ENCODE measurements at places on chromosomes 7 and 10.

DNA sequence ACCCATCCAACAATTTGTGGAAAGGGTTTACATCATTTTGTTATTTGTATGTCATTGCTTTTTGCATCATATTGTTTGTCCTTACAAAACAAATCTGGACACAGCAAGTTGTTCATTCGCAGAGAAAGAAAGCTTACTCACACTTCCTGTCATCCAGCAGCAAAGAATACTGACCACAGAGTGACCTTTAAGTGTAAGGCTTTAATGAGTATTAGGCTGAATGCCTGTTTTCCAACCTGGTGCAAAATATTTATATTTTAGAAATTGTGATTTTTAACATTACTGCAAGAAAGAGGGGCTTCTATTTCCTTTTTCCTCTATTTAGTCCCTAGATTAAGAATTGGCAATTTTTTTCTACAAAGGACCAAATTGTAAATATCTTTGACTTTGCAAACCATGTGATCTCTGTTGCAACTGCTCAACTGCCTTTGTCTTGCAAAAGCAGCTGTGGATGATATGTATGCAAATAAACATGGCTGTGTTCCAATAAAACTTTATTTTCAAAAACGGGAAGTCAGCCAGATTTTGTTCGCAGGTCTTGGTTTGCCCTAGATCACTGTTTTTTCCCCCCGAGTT, 27.8 kb upstream of the ITGB1 start:
- DNase-seq: no peak

DNA sequence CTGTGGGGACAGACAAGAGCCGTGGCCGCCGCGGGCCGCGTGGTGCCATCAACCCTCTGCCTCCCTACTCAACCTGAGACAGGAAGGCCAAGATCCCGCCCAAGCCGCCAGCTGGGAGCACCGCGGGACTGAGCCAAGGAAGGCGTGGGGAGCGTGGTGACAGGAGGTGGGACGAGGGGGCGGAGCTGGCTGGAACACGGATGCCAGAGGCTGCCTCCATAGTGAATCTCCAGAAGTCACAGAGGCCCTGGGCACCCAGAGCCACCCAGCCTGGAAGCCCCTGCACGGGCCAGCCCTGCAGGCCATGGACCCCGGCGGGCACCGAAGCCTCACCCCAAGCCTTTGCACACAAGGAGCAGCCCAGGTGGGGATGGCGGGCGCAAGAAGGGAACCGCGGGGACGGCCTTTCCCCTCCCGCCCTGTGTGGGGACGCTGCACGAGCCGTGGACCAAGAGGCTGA, 18.1 kb upstream of the DPYSL4 start:
- no peak for DNase-seq

- no peak for DNase-seq
Observed at GRCh38 chr10:126369125-126369710, 19.1 kb downstream of the ADAM12 start.

- DNase-seq: no peak
Observed at GRCh38 chr7:36750451-36750850, 26.2 kb upstream of the AOAH start.

DNA sequence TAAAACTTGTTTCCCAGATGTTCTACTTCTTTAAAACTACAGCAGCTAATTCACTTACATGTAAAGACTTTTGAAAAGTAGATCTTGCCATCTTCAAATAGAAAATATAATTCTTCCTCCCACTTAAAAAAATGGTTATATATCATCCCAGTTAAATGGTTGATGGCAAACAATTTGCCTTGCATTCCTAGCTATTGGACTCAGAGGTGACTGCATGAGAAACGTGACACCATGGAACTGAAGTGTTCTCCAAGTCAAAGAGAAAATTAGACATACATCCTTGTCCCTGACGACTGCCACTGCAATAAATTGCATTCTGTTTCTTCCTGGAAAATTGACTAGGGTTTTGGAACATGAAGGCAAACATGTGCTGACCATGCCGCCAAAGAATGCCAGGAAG, 95.0 kb upstream of the POM121L12 start:
- no peak for DNase-seq

DNA sequence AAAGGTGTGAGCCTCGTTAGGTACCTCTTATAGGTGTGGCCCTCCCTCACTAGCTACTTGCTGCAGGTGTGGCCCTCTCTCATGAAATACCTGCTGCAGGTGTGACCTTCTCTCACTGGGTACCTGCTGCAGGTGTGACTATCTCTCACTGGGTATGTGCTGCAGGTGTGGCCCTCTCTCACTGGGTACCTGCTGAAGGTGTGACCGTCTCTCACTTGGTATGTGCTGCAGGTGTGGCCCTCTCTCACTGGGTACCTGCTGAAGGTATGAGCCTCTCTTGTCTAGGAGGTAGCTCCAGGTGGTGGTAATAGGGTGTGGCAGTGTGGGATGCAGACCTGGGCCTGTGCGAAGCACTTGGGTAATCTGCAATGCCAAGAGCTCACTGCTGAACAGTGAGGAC, 170.7 kb upstream of the PLPP4 start:
- DNase-seq: no peak

GRCh38 chr7:82605247-82605864, 161.8 kb upstream of the CACNA2D1 start:
- no peak for DNase-seq

DNA sequence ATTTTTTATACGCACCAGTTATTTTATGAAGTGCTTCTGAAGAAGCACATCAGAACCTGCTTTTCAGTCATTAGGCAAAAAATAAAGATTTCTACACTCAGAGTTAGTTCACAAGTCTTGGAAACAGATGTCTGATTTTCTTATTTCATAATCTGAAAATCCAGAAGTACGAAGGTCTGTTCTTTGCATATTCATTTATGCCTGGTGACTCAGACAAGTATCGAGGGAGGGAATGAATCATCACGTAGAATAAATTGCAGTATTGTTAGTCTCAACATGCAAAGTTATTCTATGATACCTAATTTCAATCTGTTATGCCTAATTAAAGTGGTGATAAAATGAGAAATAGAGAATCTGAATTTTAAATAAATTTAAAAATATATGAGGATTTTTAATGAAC, 113.6 kb upstream of the SEM1 start:
- no peak for DNase-seq

- DNase-seq: no peak
Observed at GRCh38 chr10:74500816-74501215, 325.6 kb upstream of the KAT6B start.

DNA sequence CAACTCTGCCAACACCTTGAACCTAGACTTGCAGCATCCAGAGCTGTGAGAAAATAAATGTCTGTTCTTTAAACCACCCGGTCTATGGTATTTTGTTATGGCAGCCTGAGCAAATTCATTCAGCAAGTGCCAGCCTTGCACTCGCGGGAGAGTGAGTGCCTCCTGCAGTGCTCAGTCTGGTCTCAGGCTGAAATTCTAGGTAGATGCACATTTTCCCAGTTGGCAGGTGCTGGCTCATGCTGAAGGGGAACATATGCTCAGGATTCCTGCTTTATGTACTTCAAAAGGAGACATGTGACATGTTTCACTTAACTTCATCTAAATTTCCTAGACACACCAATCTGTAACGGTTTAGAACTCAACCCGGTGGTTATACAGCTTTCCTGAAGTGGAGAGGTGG, 170.8 kb downstream of the MGMT start:
- DNase-seq: no peak

DNA sequence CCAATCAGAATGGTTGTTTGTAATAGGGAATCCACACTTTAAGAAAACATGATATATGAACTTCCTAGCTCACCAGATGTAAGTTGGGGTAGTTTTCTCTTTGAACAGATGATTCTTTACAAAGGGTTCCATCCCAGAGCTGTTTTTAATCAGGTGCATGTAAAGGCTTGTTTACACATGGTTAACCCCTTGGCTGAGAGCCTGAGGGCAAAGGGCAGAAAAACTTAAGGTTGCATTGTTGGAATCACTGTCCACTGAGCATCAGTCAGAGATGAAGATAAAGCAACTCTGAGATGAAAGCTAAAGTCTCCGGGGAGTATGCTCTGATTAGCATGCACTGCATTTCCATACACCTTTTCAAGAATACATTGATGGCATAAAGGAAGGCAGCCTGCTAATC, 518.2 kb downstream of the SORCS3 start:
- no peak for DNase-seq

GRCh38 chr7:50470250-50471163, 20.4 kb upstream of the FIGNL1 start:
- DNase-seq: no peak

GRCh38 chr7:114026486-114027089, 107.8 kb upstream of the PPP1R3A start:
- no peak for DNase-seq

DNA sequence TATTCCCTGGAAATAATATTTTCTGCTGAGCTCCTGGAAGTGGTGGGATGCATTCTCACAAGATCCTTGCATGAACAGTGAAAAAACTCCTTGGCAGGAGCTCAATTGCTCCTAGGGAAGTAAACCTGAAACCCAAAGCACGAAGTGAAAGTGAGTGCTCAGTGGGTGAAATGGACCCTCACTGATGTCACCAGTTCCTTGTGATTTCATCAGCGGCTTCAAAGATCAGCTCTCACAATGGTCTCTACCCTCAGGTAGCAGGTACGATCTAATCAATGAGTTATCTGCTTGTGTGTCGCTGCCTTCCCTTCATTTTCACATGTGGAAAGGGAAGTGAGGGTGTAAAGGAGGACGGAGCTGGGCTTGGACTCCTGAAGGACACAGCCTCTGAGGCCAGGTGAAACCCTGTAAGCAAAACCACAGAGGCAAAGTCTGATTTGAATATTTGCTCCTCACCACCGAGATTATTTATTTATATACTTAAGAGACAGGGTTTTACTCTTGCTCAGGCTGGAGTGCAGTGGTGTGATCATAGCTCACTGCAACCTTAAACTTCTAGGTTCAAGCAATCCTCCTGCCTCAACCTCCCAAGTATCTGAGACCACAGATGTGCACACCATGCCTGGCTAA, 255.4 kb upstream of the LYZL1 start:
- no peak for DNase-seq

DNA sequence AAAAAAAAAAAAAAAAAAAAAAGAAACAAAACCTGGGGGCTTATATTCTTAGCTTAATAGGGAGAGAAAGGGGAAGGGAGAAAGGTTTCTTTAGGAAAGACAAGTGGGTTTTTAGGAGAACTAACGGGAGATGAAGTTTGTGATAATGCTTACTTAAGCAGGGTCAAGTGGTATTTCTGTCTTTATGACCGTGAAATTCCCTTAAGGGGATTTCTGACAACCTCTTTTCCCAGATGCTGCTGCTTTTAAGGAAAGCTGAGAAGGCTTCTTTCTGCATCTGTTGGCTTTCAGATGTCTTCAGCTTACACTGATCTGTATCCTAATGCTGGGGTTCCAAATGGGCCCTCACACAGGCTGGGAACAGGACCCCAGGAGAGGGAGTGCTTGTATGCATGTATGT, 42.6 kb downstream of the ADAMTS14 start:
- no peak for DNase-seq

DNA sequence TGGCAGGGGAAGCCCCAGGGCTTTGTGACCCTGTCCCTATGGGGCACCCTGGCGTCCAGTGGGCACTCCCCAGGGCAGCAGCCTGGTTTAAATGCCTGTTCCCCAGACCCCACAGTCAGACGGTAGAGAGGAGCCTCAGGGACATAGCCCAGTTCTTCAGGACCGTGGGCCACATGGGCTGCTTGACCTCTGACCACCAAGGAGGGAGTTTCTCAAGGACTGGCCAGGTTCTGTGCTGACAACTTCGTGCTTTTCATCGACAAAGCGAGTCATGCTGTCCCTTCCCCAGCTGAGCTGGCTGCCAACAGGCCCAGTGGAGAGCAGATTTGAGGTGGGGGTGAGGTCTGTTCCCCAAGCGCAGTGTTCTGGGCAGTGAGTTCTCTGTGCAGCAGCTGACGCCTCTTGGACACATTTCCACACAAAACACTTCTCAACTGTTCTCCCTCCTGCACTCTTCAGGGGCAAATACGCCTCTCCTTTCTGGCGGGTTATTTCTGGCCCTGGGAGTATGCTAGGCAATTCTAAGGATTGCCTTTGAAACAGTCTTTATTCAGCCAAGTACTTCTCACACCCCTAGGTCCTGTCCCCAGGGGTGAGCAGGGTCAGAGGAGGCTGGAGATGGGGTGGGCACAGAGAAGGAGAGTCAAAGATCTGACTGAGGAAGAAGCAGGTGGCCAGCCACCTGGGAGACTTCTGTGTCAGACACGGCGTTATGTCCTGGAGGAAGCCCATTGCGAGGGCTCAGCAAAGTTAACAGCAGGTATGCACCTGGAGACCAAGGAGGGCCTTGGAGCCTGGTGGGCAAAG, 57.3 kb upstream of the CAMK2B start:
- peak; percentile 72 for DNase-seq

DNA sequence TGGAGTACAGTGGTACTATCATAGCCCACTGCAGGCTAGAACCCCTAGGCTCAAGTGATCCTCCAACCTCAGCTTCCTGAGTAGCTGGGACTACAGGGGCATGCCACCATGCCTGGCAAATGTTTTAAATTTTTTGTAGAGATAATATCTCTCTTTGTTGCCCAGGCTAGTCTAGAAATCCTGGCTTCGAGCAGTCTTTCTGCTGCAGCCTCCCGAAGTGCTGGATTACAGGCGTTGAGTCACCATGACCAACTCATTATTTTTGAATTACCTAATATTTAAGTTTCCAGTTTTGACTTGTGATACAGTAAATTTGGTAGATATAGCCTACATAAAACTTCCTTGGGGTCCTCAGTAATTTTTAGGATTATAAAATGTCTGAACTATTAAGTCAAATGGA, 74.1 kb downstream of the RUNDC3B start:
- DNase-seq: no peak

DNA sequence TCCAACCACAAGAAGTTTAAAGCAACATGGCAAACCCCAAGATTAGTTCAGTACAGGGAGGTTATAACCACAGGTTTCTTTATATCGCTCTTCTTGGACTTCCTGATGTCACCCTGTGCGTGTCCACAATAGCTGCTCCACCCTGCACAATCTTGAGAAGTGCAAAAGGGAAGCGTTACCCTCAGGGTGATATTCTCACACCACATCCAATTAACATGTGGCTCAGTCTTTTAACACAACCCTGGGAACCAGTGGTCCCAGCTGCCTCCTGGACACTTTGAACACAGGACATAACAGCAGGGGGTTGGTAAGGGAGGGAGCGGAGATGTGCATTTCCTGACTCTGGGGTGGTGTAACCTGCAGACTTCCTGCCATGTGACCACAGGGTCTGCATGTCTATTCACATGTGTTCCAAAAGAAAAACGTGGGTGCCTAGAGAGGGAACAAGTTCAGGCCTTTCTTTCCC, 64.6 kb downstream of the GSAP start:
- DNase-seq: no peak

GRCh38 chr7:28687537-28687936, 270.6 kb downstream of the TRIL start:
- no peak for DNase-seq

Data from C1 segment of cervical spinal cord (tissue), 14 donors.